ENCODE measurements at places on chromosomes 6 and 20. TPM values are rescaled to one million over a fixed set of nuclear protein-coding genes. Genes with fewer than 3 reads are reported as not detected.

DNA sequence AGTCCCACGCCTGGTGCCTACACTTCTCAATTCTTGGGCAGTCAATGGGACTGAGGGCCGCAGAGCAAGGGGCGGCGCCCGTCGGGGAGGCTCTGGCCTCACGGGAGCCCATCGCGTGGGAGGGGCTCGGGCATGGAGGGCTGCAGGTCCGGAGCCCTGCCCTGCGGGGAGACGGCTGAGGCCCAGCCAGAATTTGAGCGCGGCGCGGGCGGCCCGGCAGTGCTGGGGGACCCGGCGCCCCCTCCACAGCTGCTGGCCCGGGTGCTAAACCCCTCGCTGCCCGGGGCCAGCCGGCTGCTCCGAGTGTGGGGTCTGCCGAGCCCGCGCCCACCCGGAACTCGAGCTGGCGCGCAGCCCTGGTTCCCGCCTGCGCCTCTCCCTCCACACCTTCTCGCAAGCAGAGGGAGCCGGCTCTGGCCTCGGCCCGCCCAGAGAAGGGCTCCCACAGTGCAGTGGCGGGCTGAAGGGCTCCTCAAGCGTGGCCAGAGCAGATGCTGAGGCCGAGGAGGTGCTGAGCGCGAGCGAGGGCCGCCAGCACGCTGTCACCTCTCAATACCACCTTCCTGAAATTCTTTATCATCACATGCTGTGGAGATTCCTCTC lies 58.5 kb downstream of the BAK1 start:
- no peak for DNase-seq

GRCh38 chr6:153493501-153493900 lies 362.4 kb upstream of the RGS17 start:
- DNase-seq: no peak

DNA sequence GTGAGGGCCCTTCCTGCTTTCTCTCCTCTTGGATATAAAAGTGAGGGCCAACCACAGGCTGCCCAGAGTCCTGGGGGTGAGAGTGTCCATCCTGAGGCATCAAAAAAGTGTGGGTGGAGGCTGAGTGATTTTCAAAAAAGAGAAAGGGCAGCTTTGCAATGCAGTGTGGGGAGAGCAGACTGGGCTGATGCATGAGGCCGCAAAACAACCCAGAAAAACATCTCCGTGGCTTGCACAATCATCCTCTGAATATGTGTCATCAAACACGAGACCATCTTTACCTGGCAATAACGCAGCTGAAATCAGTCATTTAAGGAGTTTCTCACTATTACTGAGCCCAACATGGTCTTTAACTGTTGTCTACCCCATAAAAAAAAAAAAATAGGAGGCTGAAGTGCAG lies 191.2 kb upstream of the SOX4 start:
- DNase-seq: no peak

- no peak for DNase-seq
Measured at GRCh38 chr6:32092760-32093497, 16.2 kb downstream of the TNXB start.

GRCh38 chr20:8867038-8867740 lies 201.7 kb upstream of the PLCB4 start:
- no peak for DNase-seq

The LIN28B gene
- not detected for total RNA-seq

DNA sequence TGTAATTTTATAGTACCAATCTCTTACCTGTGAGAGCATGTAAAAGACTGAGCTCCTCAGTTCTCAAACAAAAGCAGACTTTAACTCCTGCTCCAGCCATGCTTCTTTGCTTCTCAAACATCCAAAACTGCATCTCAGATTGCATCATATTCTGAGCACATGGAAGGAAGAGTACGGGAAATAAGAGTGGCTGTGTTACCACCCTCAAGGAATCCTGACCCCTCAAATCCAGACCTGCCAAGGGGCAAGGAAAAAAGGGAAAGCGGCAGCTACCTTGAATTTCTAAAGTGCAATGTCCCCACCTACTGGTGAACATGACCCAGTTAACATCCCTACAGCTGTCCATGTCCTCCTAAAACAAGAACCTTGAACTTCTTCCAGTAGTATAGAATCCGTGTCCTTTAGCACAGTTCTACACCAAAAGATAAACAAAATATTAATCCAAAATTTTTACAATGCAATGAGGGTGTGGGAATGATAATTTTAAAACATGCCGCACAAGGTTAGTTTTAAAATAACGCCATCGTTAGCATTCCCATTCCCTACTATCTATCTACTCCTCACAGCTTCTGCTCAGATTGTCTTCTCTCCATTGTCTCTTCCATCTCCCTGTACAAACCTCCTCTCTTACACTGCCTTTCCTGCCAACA lies 34.1 kb upstream of the HLA-DQB1 start:
- peak; percentile 35 for DNase-seq

The ZNF165 gene
- total RNA-seq: 0.08 TPM

The FOXF2 gene
- 51.6 TPM for total RNA-seq

DNA sequence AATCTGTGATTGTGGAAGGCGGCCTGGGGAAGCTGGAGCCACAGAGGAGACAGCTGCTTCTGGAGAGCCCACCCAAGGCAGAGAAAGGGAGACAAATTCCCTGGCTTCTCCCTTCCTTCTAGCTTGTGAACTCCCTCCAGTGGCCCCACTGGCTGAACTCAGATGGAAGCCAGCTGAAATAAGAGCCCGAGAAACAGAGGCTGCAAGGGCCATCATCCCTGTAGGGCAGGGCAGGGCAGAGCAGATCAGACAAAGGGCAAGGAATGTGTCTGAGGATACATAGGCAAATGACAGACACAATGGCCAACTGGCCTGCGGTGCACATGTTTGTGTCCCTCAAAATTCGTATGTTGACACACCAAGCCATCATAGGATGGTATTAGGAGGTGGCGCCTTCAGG lies 25.3 kb downstream of the MDFI start:
- no peak for DNase-seq

The ZBTB46 gene
- total RNA-seq: 3.8 TPM

DNA sequence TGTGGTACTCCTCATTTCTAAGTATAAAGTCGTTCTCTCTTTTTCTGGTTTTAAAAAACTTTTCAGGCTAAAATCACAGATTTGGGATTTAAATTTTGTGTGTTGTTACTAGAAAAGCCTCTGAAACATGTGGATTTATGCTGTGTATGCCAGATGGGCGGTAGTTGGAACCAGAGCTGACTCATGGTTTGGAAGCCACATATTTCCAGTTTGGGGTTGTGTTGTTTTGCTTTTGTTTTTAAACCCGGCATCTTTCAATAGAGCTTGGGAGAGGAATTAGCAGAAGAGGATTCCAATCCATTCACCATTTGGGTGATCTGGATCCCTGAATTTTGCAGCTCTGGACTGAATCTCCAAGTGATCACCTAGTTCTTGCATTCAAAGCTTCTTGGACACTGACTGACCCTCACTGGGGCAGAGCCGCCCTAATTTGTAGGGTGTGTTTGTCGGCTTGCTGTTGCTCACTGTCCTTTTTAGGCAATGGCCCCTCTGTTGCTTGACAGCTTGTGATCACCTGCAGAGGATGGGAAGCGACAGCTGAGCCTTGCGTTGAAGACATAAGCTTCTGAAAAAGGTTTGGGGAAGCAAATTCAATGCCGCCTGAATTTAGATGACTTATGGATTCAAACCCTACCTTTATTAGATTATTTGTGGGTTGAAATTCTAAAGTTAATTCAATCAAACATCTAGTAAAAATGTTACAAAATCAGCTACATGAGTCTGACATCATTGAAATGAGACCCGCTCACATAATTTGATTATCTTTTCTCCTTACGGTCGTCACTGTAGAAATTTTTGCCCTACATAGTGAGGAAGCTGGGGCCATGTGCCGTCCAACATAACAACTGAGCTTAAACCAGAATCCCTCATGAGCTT lies 79.9 kb upstream of the CD83 start:
- DNase-seq: no peak

DNA sequence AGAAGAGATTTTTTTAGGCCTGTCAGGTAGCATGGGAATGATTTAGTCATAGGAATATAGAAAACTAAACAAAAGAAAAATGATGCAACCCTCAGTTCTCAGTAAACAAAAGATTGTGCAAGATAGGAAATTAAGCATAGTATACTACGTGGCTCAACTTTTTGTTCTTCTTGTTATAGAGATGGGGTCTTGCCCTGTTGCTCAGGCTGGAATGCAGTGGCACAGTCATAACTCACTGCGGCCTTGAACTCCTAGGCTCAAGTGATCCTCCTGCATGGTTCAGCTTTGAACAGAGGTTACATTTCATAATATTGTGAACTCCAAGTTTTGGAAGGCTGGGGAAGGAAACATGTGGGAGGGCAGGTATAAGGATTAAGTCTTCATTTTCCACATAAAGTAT lies 28.5 kb downstream of the SLX4IP start:
- no peak for DNase-seq

- DNase-seq: peak; percentile 31
Measured at GRCh38 chr6:15285682-15286294, 39.9 kb downstream of the JARID2 start.

GRCh38 chr6:39493174-39493573 lies 170.7 kb upstream of the KCNK16 start:
- no peak for DNase-seq

The SIRPA gene
- total RNA-seq: 4.7 TPM

- no peak for DNase-seq
Measured at GRCh38 chr20:23362392-23363256, 642 bp downstream of the GZF1 start.

The WFDC5 gene
- total RNA-seq: not detected

- no peak for DNase-seq
Measured at GRCh38 chr6:25318589-25318988, 39.4 kb downstream of the CARMIL1 start.

DNA sequence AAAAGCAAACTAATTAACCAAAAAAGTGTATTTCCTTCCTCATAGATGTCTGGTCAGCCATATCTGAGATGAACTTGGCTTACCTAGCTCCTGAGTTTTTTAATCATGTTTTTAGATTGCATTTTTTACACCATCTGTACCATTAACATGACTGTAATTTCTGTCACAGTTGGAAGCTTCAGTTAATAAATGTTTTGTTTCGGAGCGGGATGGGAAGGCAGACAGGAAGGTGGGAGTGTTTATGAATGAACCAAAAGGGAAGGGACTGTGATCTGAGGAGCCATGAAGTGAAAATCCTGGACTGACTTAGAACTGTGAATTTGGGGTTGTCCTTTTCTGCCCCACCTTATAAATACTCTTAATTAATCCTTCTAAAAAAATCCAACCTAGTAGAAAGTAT lies 445.6 kb upstream of the SOX4 start:
- DNase-seq: no peak
